ENCODE measurements at places on chromosomes 12 and 14.

- DNase-seq: no peak
Measured at GRCh38 chr14:55028066-55028465, 1.0 kb downstream of the SOCS4 start.

GRCh38 chr12:27865421-27865820 is 85.4 kb upstream of the MANSC4 start:
- no peak for DNase-seq

DNA sequence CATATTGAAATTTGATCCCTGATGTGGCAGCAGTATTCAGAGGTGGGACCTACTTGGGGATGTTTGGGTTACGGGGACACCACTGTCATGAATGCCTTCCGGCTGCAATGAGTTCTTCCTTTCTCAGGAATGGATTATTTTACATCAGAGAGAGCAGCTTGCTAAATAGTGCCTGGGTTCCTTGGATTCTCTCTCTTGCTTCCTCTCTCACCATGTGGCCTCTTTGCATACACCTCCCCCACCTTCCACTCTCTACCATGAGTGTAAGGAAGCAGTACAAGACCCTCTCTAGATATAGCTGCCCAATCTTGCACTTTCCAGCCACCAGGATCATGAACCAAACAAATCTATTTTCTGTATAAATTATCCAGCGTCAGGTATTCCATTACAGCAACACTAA is 15.4 kb upstream of the SCAF11 start:
- no peak for DNase-seq

- no peak for DNase-seq
Measured at GRCh38 chr12:8668441-8668840, 5.8 kb upstream of the MFAP5 start.

DNA sequence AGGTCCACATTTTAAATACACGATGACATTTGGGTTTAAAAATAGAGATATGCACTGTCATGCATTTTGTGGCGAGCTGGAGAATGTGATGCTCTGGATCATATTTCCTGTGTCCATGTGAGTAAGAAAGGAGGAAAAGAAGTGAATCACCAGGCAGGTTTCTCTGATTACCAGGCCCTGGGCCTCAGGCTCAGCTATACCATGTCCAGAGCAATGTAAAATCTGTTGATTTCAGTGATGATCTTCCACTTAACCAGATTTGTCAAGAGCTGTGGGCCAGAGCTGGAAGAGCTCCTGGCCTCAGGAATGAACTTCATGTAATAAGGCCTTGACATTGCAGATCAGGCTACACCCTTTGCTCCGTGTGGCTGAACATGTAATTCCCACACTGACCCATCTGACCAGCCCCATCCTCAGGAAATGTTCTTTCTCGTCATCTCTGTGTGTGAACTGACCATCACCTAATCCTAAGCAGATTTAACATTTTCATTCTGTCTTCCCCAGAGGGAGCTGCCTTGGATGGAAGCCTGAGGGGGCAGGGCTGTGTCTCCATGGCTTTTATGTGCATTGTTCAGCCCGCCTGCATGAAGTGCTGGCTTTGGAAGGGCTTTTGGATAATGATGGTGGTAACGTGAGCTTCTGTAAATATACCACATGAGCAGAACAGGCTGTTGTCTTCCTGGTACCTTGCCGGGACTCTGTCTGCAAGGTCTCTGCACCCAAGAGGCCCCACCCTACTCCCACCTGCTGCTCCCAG is 54.5 kb downstream of the CRACR2A start:
- no peak for DNase-seq

DNA sequence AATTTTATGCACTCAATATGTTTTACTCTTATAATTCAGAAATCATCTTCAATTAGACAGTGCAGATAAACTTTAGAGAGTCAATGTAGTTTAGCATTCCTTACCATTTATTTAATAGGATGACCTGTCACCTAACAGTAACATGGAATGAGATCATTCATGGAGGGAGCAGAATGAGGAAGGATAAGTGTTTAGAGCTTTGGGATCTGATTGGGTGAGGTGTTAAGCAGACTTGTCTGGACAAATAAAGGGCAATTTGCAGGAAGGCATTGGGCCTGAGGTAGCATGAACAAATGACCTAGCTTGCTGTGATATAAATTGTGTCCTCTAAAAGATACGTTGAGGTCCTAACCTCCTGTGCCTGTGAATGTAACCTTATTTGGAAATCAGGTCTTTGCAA is 187.4 kb downstream of the C12orf42 start:
- no peak for DNase-seq

GRCh38 chr12:120055231-120056000 is 61.1 kb downstream of the RAB35 start:
- DNase-seq: no peak

- no peak for DNase-seq
Measured at GRCh38 chr14:43541356-43541755, 965.7 kb downstream of the FSCB start.

GRCh38 chr14:104981699-104982541 is 3.7 kb upstream of the CLBA1 start:
- DNase-seq: no peak

DNA sequence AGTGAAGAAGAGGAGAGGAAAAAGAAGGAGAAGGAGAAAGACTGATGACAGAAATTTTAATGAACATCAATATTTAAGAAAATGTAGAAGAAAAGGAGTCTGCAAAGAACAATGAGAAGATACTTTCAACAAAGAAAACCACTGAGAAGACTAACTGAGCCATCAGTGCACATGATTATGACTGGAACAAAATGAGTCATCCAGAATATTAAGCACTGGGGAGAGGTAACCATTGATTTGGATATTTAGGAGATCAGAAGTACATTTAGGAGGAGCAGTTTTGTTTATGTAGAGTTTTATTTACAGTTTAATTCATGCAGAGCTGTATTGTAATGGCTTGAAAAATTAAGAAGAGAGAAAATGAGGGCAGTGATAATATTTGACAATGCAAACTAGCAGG is 159.1 kb downstream of the C12orf50 start:
- no peak for DNase-seq

DNA sequence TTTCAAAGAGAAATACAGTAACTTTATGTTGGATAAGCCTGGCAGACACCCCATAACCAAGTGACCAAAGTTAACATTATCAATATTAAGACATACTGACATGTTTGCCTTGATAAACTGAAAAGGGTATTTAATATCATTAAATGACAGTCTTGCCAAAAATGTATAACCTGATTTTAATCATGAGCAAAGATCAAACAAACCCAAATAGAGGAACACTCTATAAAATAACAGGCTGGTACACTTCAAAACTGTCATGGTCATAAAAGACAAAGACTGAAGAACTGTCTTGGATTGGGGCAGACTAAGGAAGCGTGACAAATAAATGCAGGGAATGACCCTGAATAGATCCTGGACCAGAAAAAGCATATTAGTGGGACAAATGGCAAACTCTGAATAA is 64.0 kb downstream of the AKAP6 start:
- no peak for DNase-seq

DNA sequence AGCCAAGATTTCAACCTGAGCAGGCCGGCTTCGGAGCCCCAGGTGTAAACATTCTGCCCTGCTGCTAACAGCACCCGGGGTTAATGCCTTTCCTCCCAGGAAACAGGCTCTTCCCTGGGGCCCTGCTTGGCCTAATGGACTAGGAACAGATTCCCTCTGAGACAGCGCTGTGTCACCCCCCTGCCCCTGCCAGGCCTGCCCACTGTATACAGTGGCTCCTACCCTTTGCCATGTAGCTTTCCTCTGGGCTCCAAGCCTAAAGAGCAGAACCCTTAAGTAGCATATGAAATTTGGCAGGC is 28.3 kb upstream of the BCDIN3D start:
- no peak for DNase-seq

- no peak for DNase-seq
Measured at GRCh38 chr14:89292579-89293313, 124.3 kb downstream of the FOXN3 start.

- DNase-seq: no peak
Measured at GRCh38 chr12:108442067-108442466, 73.0 kb upstream of the FICD start.

- DNase-seq: no peak
Measured at GRCh38 chr14:66273261-66273832, 212.8 kb upstream of the CCDC196 start.

DNA sequence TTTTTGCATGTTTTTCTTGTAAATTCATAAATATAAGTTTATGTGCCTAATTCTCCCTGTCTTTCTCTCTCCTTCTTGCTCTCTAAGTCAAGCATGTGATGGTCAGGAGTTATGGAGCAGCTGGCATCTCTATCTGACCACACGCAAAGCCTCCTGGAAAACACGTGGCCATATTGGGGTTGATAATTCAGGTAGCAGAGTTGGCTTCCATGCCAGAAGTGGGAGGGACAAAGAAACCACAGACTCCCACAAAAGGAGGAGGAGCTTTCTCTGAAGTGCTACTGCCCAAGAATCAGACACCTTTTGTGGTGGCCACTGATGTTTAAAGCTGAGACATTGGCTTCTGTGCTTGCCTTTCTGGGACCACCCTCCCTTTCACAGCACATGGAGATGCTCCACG is 517.6 kb upstream of the TMEM132C start:
- DNase-seq: no peak

GRCh38 chr14:81435391-81436295 is 35.5 kb upstream of the STON2 start:
- peak; percentile 21 for DNase-seq

- no peak for DNase-seq
Measured at GRCh38 chr14:62187265-62187664, 425.0 kb downstream of the SNAPC1 start.

DNA sequence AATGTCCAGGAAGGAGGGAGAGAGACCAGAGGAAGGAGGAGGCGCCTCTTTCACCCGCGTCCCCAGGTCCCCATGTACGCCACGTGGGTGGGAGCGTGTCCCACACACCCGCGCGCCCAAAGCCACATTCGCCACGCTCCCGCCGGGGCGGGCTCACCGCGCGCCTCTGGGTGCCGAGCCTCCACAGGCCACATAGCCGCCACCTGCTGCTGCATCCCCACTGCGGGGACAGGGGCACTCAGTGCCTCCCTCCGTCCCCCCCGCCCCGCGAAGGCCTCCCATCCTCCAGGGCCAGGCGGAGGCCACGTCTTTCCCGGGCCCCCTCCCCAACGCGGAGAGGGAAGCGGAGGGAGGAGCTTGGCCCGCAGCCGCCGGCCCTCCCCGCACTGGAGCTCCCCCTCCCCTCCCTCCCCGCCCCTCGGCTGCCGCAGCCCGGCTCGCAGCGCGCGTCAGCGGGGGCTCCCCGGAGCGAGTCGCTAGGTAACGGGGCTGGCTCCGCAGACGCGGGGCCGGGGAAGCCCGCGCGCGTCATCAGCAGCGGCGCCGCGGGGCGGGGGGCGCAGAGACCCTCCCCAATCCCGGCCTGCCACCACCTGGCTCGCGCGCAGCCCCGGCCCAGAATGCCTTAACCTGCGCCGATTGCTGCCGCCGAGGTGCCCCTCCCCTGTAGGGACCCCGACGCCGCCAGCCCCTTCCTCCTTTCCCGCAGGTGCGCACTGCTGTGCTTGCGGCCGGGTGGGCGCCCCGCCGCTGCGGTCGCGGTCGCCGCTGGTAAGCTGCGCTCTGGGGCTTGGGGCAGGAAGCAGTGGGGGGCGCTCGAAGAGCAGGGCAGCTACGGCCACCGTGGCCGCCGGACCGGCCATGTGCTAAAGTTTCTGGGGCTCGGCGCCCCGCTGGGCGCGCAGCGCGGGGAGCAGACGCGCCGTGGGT is 536 bp upstream of the TUNAR start:
- no peak for DNase-seq

- no peak for DNase-seq
Measured at GRCh38 chr12:70890895-70891832, 29.4 kb downstream of the PTPRR start.

- DNase-seq: no peak
Measured at GRCh38 chr12:3578557-3578956, 87.6 kb downstream of the PRMT8 start.

DNA sequence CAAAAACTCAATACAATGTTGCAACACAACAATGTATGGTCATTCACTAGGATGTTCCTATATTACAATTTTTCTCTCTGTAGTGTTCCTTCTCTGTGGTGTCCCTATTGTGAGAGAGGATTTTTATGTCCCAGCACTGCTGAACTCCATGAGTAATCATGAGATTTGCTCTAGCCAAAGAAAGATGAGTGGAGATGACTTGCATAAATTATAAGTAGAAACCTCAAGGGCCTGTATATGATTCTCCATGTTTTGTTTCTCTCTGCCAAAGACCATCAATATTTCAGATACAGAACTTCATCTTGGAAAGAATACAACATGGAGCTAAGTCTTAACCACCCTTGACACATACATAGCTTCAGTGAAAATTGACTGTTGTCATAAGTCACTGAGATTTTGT is 579.1 kb downstream of the TMTC2 start:
- no peak for DNase-seq

GRCh38 chr12:1773937-1774655 is 46.3 kb upstream of the LRTM2 start:
- DNase-seq: no peak

- DNase-seq: no peak
Measured at GRCh38 chr12:3523058-3523457, 32.1 kb downstream of the PRMT8 start.

GRCh38 chr12:87234898-87235297 is 794.3 kb downstream of the C12orf50 start:
- DNase-seq: no peak

DNA sequence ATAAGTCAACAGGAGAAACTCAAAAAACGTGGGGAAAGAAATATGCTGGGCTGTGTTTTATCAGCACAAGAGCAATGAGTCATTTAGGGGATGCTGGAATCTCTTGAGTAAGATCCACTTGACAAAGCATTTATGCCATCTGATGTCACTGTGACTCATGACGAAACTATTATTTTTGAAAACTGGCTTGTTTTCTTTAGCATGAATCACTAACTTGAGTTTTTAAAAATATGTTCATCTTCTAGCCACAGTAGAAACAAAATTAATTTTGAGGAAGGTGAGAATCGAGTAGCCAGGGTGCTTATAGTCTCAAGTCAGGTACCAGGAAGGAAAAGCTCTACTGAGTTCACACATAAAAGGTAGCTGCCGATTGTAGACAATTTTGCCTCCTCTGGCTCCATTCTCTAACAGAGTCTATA is 456.2 kb upstream of the MGAT4C start:
- DNase-seq: no peak

DNA sequence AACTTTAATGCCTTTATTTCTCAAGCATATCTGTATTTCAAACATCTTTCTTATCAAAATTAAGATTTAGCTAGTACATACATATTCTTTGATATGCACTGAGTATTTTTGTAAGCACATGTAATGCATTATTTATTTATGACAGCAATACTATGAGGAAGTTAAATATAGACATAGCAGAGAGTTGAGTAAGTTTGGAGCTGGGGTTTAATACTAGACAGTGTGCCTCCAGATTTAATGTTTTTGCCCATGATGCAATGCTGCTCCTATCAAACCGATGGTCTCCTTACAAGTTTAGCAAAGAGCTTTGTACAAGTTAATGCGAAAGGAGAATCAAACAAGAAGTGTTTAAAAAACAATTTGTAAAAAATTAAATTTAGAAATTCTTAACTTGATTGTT is 826.6 kb upstream of the MGAT4C start:
- no peak for DNase-seq
